ENCODE measurements at places on chromosomes 3 and 15.

DNA sequence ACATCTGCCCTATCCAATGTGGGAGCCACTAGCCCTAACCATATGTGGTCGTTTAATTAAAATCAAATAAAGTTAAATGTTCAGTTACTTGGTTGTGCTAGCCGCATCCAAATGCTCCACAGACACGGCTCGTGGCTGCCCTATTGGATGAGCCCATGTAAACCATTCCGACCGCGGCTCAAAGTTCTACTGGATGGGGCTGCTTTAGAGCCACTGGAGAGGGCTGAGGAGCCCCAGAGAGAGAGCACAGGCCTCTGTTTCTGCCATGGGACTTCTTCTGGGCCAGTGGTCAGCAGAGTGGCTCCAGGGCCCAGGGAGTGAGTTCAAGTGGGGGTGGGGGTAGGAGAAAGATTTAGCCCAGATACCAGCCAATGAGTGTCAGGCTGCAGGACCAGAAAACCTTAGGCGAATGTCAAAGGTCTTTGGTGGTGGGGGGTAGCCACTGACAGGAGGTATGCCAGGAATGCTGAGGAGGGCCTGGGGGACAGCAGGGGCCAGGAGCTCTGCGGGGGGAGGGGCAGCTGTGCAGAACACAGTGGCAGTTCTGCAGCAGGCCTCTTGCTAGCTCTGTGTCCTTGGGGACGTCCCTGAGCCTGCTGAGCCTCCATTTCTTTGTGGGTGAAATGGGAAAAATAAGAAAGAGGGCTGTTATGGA lies 30.1 kb downstream of the SPSB4 start:
- no peak for DNase-seq

DNA sequence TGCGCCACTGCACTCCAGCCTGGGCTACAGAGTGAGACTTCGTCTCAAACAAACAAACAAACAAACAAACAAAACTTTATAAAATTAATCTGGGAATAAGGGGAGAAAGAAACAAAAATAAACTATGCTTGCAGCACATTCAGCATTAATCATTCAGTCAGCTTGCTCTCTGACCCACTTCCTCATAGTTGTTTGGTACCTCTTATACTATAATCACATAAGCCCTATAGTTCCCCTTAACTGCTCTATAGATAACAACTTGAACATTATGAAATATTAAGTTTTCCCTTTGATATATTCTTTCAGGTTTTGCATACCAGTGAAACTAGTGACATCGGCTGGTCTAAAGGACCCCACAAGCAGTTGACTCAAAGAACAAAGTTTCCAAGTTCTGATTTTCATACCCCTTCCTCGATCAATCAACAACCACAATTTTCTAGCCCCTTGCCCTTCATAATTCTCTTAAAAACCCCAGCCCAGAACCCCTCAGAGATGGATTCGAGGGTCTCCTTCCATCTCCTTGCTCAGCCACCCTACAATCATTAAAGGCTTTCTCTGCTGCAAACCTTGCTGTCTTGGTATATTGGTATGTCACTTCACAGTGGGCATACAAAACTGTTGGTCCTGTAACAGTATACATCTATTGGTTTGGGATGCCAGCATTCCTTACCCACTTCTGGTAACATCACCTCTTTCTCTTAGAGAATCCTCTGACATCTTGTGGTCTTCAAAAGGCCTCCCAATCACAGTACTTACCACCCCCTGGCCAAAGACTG lies 26.4 kb downstream of the BCL2L10 start:
- DNase-seq, result no peak

DNA sequence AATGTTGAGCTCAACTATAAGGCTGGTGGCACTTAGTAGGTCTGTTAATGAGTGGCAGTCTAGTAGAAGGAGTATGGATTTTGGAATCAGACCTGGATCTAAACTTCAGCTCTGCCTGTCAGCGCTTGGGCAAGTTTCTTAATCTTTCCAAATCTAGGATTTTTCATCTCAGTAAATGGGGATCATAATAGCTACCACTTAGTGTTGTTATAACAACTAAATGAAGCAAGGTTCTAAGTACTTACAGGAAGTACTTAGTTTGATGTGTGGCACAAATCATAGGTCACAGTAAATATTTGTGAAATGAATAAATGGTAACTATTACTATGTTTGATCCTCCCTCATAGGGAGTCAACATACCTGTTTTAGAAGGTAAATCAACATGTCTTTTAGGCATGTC lies 31.4 kb downstream of the SLC49A4 start:
- no peak for DNase-seq

DNA sequence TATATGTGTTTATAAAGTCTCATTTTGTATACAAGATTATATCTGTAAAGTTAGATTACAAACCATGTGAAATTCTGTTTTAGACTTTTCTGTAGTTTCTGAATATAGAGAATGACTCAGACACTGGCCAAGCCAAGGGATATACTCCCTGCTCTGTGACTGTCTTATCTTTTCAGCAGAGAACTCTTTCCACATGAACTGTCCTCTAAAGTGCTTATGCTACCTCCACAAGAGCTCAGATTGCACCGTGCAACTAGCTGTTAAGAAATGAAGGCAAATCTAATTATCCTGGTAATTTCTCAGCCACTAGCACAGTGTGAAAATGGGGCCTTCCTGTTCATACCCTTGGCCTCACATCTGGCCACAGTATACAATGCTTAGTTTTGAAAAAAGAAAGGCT lies 44.3 kb upstream of the CPNE4 start:
- no peak for DNase-seq

DNA sequence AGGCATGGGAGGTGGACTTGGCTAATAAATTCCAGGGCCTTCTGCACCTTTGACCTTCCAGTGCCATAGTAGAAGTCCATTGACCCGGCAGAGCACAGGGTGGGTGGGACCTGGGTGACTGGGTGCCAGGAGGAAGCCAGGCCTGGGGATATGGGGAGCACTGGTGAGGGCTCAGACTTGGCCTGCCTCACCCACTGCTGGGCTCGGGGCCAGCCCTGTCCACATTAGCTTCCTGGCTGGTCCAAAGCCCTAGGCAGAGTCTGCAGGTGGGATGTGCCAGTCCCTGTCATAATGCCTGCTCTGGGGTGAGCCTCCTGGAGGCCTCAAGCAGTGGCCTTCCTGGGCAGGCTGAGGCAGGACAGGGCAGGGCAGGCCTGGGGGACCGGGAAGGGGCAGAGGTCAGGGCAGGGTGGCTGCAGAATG lies 38.1 kb upstream of the CHRNB4 start:
- DNase-seq, result no peak
